ENCODE measurements at places on chromosomes 5 and 9.

DNA sequence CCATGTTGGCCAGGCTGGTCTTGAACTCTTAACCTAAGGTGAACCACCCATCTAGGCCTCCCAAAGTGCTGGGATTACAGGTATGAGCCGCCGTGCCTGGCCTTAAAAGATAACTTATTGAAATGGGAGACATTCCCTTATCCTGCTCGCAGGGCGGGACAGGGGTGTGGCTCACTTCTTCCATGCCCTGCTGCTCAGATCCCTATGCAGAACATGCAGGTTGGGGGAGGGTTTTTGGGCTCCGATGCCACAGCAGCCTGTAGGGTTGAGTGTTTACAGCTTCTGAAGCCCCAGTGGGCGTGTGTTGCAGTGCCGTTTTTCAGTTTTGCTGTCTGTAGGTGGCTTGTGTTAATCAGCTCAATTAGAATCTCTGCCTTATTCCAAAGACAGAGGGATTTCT, 108.0 kb upstream of the BRINP1 start:
- DNase-seq: no peak

GRCh38 chr5:91484662-91485061, 101.5 kb upstream of the ARRDC3 start:
- no peak for DNase-seq

DNA sequence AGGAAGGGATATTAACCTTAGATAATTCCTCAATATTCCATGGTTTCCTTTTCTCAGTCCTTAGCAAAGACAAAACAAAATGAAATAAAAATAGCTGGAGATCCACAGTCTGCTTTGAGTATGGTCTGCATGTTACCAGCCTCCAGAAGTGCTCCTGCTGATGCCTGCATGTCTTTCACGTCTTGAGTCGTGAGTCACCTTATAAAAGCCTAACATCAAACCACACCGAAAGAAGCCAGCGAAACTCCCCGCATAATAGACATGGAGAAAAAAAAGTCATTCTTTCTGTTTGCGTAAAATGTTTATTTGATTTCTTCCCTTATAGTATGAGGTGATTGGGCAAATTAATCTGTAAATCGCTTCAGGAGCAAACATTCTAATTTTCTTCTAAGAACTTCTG, 380.5 kb downstream of the SLCO4C1 start:
- no peak for DNase-seq

GRCh38 chr5:24385070-24385469, 259.7 kb downstream of the CDH10 start:
- DNase-seq: no peak

- DNase-seq: no peak
These were observed 643 bp downstream of the PLEKHG4B start for GRCh38 chr5:92401-93220.

DNA sequence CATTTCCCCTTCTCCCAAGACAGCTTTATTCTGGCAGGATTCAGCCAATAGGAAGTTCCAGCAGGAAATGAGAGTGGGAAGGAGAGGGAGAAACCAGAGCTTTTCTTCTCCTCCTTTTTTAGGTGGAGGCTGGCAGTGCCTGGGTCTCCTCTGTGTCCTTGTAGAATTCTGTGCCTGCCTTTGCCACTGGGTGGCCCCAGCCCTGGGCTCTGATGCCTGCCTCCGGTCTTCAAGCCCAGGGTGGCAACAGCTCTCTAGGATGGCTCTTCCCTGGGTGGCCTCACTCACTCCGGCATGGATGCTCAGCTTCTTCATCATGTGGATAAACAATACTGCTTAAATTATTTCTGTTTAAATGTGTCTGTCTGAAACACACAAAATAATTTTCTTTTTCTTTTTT, 694.8 kb downstream of the SEMA5A start:
- no peak for DNase-seq

All from GM12891 (cell line).